Hematopoietic multipotent progenitor cell (in vitro differentiated cells): ENCODE measurements at places on chromosomes 1 and 21. TPM values are rescaled to one million over a fixed set of nuclear protein-coding genes. Genes with fewer than 3 reads are reported as not detected.

DNA sequence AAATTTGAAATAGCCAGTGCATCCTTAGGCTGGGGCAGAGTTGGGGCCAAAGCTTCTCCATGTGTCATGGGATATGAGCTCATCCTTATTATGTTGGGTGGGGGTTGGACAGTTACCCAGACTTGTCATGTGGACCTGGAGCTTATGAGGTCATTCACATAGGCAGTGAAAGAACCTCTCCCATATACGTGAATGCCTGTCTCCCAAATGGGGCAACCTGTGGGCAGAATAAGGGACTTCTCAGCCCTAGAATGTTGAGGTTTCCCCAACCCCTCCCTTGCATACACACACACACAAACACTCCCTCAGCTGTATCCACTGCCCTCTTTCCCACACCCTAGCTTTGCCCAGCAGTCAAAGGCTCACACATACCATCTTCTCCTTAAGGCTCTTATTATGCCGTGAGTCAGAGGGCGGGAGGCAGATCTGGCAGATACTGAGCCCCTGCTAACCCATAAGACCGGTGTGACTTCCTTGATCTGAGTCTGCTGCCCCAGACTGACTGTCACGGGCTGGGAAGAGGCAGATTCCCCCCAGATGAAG lies 2.3 kb upstream of the IVL start:
- no peak for DNase-seq

- no peak for DNase-seq
Measured at GRCh38 chr1:55981010-55981650, 598.2 kb downstream of the PLPP3 start.

GRCh38 chr1:8603220-8603616 lies 214.2 kb downstream of the RERE start:
- DNase-seq, result no peak

DNA sequence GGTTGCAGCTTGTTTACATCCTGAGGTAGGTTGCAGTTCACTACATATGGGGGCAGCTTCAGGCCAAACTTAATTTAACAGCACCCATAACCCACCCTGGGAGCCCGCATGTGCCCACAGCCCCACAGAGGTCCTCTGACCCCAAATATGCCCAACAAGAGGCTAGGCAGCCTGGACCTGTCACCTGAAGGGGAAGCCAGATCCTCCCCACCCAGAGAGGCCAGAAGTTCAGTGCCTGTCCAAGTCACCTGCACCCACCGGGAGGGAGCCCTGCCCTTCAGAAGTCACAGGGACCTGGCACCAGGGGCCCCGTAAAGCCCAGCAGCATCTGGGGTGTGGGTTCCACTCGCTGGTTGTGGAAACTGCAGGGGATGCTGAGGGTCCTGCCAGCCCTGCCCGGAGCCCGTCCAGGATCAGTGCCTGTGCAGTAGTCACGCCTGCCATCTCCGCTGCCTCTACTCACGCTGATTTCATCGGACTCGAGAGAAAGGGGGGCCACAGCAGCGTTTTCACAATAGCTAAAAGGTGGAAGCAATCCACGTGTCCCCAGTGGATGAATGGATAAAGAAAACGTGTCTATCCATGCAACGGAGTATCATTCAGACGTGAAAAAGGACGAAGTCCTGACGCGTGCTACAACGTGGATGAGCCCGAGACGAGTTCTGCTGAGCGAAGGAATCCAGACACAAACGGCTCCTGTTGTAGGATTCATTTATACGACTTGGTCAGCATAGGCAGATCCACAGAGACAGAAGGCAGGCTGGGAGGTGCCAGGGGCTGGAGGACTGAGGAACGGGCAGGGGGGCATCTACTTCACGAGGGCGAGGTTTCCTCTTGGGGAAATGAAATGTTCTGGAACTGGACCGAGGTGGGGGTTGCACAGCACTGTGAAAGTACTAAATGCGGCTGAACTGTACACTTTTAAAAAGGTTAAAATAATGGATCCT lies 33.9 kb upstream of the COL6A2 start:
- no peak for DNase-seq

- no peak for DNase-seq
Measured at GRCh38 chr1:229478852-229479251, 29.3 kb downstream of the NUP133 start.

- DNase-seq, result no peak
Measured at GRCh38 chr21:33849834-33850233, 65.8 kb downstream of the ATP5PO start.

GRCh38 chr1:247113733-247114271 lies 9.6 kb upstream of the ZNF669 start:
- DNase-seq, result no peak

GRCh38 chr1:21508580-21509350 lies 458 bp upstream of the ALPL start:
- DNase-seq, result peak; percentile 29

DNA sequence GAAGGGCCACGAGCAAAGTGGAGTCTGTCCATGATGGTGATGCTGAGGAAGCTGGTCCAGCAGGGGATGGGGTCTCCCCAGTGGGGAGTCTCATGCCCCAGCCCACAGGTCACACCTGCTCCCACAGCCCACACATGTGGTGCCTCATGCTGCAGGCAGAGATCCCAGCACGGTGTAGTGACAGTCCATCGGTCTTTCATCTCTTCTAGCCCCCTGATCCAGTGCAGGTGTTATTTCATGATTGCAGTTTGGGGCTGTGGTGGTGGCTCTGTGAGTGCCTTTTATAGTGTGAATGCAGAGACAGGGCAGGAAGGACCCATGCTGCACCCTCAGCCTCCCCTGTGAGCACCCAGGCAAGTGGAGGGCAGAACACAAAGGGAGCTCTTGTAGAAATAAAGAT lies 45.0 kb downstream of the UBASH3A start:
- no peak for DNase-seq

DNA sequence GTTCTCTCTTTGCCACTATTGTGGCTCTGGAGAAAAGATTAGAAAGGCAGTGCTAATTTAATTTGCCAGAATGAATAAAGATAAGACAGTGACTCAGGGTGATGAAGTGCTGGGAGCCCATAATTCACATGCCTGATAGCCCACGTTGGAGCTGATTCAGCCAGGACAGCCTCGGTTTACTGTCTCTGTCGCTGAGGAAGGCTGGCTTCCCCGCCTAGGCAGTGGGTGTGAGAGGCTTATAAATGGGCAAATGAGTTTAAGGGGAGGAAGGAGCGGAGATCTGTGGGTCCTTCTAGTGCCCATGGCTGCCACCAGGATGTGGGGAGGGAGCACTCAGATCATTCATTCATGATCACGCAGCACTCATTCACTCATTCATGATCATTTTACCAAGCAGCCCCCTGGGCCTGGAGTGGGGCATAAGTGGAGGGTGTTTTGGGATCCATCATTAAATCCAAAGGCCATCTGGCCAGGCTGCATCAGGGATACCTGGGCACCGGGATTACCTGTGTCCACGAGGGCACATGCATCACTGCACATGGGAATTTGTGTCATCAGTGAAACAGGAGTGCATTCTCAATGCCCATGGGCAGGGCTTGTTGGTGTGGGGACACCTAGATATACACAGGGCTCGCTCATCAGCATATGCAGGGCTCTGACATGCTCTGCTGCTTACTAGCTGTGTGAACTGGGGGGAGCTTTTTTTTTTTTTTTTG lies 315.4 kb downstream of the MATN1 start:
- no peak for DNase-seq

- no peak for DNase-seq
Measured at GRCh38 chr1:198499588-198499987, 40.9 kb downstream of the ATP6V1G3 start.

GRCh38 chr1:8913457-8913856 lies 32.2 kb upstream of the CA6 start:
- DNase-seq, result no peak

DNA sequence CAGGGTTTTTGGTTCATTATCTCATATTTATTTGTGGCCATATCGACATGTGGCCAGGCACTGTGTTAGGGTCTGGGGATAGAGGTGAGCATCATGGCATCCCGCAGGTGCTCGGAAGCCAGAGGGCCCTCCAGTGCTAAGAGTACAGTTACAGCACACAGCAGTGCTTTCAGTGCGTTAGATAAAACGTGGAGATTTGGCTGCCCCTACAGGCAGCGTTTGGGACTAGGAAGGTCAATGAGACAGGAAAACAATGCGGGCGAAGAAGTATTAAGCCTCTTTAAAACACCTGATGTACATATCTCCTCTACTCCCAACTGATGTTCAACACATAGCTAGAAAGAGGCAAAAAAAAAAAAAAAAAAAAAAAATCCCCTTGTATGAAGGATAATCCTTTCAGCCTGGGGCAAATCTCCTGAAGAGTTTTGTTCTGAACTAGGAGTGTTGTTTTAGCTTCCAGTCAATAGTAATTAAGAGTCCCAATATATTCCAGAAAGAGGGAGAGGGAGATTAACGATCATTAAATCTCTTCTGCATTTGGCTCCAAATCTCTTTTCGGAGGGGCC lies 80.1 kb downstream of the CAPZB start:
- DNase-seq, result no peak

DNA sequence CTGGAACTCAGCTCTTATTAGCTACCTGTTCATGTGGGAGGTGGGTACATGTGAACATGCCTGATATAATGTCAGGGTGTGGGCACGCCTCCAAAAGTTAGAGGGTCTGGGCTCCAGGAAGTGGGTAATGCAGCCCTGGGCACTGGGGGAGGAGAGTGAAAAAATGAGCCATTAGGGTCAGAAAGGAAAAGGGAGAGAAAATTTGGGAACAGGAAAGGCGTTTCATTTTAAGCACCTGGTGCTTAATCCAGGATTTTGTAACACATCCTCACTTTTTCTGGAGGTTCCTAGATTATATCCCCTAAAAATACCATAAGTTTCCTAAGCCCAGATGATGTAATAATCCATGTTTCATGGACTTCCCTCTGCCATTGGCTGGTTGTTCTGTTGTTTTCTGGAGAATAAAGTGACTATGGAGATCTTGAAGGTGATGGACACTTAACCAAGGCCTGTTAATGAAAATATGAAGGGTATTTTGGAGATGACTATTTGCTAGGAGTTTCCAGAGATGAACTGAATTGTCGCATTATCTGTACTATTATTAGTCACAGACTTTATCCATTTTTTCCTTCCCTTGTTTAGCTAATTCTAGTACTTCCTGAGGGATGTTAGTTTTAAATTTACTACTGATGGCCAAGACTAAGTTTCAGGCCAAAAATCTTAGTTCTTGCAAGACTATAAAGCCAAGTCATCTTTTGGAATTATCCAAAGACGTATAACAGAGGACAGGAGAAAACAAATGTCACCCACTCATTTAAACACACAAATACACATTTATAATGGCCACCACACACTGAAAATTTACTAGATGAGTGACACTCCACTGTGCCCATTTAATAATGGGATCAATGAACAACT lies 24.4 kb upstream of the TARBP1 start:
- no peak for DNase-seq

DNA sequence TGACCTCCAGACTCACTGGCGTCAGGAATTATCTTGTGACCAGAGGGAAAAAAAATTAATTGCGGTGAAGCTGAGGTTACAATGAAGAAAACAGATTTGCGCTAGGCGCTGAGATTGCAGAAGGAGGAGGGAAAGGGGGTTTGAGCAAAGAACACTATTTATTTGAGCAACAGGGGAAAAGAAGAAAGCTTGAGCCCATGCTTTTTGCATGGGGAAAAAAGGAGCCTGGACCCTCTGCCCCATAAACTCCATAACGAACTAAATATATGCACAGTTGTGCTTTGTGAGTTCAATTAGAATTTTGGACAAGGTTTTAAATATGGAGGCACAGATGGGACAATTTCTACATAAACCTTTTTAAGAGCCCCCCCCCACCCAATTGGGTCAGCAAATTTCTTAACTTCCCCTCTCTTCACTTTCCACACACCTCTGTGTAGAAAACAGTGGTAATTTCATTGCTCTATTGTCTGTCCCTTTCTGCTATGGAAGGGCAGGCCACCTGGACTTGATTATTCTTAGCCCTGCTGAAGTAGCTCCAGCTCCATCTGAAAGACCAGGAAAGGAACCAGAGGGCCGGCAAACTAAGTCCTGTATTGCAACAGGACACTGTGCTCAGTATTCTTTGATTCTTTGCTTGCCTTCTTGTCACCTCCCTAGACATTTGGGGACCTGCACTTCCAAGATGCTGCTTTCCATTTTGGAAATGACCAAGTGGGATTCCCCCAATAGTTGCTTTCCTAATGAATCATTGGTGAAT lies 862 bp upstream of the ID3 start:
- no peak for DNase-seq

DNA sequence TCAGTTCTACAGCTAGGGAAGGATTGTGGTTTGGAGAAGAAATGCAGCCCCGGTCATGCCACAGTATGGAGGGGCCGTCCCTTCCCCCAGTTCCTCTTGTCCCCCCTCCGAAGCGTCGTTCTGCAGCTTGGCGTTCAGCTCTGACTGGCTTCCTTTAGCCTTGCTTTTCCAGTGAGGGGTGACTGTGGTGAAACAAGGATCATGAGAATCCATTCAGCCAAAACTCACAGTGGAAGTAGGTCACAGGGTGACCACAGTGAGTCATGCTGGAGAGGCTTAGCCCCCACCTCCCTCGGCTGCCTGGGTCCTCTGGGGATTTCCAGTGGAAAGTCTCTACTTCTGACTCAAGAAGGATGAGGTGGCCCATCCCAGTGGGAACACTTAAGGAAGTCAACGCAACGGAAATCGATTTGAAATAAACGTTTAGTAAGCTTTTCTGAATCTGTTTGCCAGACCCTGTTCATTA lies 37.3 kb upstream of the COL6A2 start:
- DNase-seq, result peak; percentile 87

DNA sequence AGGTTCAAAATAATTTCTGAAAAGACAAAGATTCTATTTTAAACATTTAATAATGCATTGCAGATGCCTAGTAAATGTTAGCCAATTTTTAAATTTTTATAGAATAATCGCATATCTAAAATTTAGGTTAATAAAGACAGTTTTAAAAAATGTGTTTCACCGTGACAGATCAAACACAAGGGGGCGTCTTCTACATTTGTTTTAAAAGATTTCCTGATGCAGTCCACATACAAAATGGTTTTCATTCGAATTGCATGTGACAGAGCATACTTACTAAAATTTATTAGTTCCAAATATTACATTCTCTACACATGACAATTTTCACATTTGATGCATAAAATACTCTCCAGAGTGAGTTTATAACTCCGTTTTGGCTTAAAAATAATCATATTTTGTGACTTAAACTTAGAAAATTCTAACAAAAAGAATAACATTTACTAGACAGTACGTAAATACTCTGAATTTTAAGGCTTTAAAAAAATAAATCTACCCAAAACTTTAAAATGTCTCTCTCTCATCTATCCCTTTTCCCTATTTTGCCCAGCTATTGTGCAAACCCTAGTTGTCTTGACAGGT lies 75.5 kb downstream of the ADAMTS1 start:
- no peak for DNase-seq

DNA sequence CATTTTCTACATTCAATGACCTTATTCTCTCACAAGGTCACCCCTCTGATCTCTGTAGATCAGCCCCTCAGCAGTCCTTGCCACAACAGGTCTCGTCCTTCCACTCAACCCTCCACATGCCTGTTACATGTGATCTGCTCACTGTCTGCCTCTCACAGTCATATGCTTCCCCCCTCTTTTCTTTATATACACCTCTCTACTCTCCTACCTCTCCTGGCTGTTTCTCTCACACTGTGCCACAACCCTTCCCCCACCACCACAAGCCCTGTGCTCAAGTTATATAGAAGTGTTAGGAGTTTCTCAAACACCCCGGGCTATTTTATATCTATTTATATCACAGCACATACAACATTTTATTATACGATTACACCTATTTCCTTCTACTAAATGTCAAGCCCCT lies 12.6 kb downstream of the B3GALNT2 start:
- no peak for DNase-seq

- no peak for DNase-seq
Measured at GRCh38 chr21:37974081-37974480, 57.8 kb upstream of the KCNJ6 start.

Gene TESK2
- 7.8 TPM for total RNA-seq

Gene KRTAP19-1
- not detected for total RNA-seq

Gene B3GALT2
- total RNA-seq, result not detected

Gene TBCE
- total RNA-seq, result 11.8 TPM

Gene FLG2
- under 0.01 TPM for total RNA-seq
